ENCODE measurements at places on chromosomes 3 and 15. TPM values are rescaled to one million over a fixed set of nuclear protein-coding genes. Genes with fewer than 3 reads are reported as not detected.

The NR2E3 gene
- total RNA-seq = not detected

The GOLGA8N gene
- 6.9 TPM for total RNA-seq

The NLGN1 gene
- total RNA-seq = 6.5 TPM

The TSC22D2 gene
- 41.5 TPM for total RNA-seq

The CYP19A1 gene
- 8.0 TPM for total RNA-seq

The PAQR5 gene
- total RNA-seq = 0.74 TPM

Data from mesenteric fat pad (tissue), 1 donor.